ENCODE measurements at places on chromosomes 16 and 17.

DNA sequence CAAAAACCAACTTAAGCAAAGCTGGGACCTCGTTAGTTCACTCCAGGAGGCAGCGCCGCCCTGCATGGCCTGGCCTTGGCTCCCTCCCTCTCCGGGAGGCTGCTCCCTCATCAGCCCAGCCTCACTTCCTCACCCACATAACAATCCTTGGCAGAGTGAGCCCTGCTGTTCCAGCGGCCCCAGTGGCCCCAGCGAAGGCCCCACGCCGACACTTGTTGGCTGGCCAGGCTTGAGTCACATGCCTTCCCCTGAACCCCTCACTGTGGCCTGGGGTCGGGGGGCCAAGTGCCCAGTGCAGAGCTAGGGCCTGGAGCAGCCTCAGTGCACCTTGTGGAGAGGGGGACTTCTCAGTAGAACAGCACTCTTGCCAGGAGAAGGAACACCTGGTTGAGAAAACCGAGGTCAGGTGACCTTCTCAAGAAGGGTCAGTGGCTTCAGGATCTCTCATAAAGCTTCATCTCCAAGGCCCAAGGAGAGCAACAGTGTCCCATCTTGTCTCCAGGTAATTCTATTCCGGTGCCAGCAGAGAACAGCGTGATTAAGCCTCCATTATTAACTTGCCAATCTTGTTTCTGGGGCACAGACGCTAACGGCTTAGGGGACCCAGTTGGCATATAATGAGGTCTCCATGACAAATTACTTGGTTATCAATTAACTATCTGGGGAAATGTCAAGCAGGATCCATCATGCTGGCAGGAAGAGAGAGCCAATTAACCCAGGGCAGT is 26.8 kb downstream of the ENDOV start:
- DNase-seq = no peak

DNA sequence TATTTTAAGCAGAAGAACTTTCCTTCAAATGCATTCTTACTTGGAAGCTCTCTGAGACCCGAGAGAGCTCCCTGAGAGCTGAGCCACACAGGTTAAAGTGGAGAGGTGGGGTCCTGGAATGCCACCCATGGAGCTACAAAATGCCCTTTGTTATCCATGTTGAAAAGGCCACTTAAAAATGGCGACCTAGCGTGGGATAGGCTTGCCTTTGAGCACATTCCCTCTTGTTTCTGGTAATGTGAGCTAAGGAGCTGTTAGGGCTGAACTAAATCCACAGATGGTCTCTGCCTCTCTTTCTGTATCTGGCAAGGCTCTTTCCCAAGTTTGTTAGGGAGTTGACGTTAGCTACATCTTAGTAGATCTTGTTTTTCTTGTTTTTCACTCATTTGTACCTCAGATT is 171.6 kb downstream of the SNX29 start:
- no peak for DNase-seq

DNA sequence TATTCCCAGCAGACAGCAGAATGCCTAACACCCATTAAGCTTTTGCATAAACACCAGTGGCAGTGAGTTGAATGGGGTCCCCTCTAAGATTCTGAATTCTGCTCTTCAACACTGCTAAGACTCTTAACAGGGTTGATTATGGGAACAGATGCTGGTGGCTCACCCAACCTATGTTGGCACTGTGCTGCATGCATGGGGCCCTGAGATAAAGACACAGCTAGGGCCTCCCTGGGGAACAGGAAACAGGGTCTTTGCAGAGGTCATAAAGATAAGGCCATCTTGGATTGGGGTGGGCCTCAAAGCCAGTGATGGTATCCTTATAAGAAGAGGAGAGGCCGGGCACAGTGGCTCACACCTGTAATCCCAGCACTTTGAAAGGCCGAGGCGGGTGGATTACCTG is 190.8 kb downstream of the SLC39A11 start:
- no peak for DNase-seq

DNA sequence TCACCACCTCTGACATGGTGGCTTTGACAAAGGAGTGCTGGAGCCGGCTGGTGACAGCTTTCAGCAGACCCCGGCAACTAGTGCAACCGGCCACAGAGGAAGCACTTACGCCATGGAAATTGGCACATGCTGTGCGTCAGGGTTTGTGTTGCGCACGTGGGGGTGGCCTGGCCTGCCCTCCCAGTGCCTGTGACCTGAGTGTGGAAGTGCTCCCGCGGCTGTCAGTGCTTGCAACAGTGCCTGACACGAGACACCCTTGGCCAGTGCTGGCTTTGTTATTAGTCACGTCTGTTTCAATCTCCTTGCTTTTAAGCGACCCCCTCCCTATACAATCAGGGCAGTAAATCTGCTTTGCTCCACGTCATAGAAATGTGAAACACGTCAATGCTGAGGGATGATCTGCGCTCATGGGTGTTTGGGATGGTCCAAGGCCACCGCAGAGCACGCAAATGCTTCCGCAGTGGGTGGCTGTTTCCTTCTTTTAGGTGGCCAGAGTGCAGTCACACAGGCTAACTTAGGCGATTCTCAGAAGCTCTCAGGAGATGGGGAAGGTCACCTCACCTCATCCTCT is 64.3 kb downstream of the PGS1 start:
- DNase-seq = peak; percentile 94

GRCh38 chr16:56193951-56194726 is 2.9 kb downstream of the GNAO1 start:
- DNase-seq = no peak

GRCh38 chr16:30605158-30605557 is 5.0 kb downstream of the ZNF689 start:
- DNase-seq = no peak

- DNase-seq = peak; percentile 54
Measured at GRCh38 chr17:77772461-77772897, 186.0 kb upstream of the TNRC6C start.

- DNase-seq = no peak
Measured at GRCh38 chr17:83008186-83008510, 71.3 kb upstream of the METRNL start.

DNA sequence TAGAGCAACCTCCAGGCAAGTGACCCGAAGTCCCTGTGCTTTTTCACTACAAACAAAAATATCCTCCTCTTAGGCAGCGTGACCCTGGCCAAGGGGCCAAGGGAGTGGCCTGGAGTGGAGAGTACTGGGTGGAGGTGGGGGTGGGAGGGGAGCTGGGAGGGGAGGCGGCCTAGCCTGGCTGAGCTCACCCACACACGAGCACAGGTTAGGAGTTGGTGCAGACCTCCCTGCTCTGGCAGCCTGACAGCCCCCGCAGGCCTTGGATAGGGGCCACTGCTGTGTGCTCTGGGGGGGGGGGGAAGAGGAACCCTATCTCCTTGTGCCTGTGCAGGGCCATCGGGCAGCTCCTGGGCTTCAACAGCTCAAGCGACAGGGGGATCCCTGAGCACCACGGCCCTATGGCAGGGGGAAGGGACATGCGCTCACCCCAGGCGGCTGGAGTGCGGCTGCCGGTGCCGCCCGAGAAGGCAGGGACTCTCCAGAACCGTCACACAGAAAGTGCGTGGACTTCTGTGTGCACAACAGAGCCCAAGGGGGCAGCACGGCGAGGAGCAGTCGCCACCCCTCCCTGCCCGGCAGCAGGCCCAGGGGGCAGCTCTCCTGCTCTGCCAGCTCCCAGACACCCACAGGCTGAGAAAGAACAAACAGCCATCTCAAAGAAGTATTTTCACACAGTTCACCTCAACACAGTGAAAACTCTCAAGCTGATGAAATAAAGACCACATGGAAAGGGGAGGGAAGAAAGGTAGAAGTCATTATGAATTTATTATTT is 13.3 kb downstream of the SLC16A3 start:
- DNase-seq = no peak

DNA sequence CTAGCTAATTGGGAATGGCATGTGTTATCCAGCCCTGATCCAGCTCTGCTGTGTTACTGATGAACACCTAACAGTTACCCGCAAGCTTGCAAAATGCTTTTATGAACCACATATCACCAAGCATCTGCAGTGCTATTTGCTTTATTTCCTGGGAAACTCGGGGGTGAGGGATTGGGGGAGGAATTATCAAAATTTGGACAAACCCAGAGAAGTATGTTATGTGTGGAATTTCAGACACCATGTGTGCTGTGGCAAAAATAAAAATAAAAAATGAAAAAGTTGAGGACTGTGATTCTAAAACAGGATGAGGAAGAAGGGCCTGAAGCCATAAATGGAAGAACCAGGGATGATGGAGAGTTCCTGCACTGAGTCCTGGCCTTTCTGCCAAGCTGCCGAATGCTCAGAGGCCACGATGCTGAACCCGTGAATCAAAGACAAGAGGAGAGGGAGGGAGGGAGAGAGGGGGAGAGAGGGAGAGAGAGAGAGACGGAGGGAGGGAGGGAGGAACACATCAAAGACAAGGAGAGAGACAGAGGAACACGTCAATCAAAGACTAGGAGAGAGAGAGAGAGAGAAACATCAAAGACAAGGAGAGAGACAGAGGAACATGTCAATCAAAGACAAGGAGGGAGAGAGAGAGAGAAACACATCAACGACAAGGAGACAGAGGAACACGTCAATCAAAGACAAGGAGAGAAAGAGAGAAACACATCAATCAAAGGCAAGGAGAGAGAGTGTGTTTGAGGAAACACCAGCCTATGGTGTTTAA is 89.8 kb downstream of the MRM3 start:
- DNase-seq = no peak

GRCh38 chr16:86088287-86088686 is 189.3 kb downstream of the IRF8 start:
- no peak for DNase-seq

GRCh38 chr16:71954699-71955195 is 45.5 kb downstream of the PKD1L3 start:
- DNase-seq = no peak

- peak; percentile 38 for DNase-seq
Measured at GRCh38 chr16:72467157-72467759, 295.3 kb upstream of the PMFBP1 start.

GRCh38 chr17:46166692-46167249 is 26.5 kb downstream of the KANSL1 start:
- no peak for DNase-seq

- DNase-seq = no peak
Measured at GRCh38 chr17:2068519-2069051, 13.7 kb downstream of the HIC1 start.

- DNase-seq = no peak
Measured at GRCh38 chr17:48981927-48982539, 13.6 kb upstream of the GIP start.

DNA sequence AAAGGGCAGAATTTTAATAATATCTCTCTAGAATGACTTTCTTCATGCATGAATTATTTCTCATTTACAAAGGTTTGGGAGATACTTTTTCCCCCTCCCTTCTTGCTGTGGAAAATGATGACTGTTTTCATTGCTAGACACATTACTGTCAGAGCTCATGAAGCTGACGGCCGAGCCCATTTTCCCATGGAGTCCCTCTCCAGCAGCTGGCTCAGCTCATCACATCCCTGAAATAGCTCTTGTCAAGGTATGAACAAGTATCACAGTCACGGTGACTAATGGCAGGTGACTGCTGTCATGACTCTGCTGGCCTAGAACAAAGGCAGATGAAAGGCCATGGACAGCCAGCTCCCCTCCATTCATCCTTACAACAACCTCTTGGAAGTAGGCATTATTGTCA is 208.1 kb downstream of the ABCC12 start:
- DNase-seq = no peak

GRCh38 chr17:70076831-70077230 is 1.8 kb downstream of the KCNJ16 start:
- DNase-seq = no peak

DNA sequence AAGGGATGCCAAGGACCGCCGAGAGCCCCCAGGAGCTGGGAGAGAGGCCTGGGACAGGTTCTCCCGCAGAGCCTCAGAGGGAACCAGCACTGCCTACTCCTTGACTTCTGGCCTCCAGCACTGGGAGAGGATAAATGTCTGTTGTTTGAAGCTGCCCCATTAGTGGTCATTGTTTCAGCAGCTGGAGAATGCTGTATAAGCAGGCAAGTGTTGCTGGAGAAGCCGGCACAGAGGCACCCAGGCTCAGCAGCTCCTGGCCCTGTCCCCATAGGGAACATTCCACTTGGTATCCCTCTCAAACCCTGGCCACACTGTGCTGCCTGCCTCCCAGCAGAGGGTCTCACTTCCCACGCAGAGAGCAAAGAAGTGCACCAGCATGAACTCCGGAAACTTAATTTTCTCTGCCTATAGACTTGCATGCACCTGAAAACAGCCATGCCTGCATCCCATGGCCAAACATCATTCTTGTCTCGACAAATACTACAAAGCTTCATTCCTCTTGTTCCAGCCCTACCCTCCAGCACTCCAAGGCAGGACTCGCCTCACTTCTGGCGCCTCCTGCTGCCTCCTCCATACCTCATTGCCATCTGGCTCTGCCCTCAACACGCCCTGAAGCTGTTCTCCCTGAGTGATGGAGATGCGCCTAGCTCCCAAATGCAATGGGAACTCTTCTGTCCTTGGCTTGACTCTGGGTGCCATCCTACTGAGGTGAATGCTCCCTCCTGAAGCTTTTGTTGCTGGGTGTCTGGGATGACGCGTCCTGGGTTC is 88.1 kb downstream of the DNAH17 start:
- DNase-seq = no peak

- peak; percentile 43 for DNase-seq
Measured at GRCh38 chr16:73015612-73016487, 32.1 kb downstream of the ZFHX3 start.

DNA sequence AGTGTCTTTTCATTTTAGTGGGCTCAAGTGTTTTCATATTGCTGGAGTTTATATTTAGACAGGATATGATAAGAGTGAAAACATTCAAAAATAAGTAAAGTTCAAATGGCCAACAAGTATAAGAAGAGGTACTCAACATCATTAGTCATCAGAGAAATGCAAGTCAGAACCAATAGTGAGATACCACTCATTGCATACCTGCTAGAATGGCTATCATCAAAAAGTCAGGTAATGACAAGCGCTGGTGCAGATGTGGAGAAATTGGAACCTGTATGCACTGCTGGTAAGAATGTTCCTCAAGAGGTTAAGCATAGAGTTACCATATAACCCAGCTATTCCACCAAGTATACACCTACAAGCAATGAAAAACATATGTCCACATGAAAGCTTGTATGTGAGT is 87.8 kb downstream of the WNT3 start:
- DNase-seq = no peak

DNA sequence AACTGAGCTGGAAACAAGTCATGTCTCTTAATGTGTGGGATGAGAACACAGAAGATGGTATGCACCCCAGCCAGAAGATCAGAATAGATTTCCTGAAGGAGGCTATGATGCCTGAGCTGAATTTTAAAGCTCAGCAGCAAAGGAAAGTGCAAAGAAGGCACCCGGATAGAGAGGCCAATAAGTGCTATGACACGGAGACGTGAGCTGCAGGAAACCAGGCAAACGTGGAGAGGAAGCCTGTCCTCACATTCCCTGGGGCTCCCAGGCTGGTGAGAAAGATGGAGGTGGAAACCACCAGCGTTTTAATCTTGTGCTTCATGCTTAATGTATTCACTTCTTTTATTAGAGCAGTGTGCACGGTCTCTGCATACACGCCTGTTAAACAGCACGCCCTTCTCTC is 302.1 kb downstream of the HAPSTR1 start:
- DNase-seq = no peak

GRCh38 chr17:40445751-40446468 is 2.7 kb downstream of the IGFBP4 start:
- no peak for DNase-seq

Measured in inflammatory macrophage treated with lipopolysaccharide for 1 hour (primary cell).